ENCODE measurements at places on chromosomes 7 and 10.

GRCh38 chr10:61410353-61411070 is 42.7 kb downstream of the TMEM26 start:
- DNase-seq = no peak

DNA sequence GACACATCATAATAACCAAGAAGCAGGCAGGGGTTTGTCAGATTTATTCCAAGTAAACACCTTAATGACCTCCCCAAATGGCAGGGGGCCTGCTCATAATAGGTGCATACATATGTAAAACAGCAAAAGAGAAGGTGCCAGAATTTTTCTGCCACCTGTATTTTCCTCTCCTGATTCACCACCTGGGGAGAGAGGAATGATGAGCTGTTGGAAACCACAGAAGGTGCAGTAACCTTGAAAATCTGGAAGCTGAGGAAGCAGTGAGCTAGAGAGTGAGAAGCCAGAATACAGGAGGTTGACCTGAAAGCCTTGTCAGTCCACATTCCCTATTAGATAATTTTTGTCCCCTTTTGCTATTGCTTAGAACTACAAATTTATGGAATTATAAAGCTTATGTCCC is 46.2 kb upstream of the PDE1C start:
- DNase-seq = no peak

GRCh38 chr10:29372920-29373319 is 84.0 kb downstream of the LYZL1 start:
- no peak for DNase-seq

DNA sequence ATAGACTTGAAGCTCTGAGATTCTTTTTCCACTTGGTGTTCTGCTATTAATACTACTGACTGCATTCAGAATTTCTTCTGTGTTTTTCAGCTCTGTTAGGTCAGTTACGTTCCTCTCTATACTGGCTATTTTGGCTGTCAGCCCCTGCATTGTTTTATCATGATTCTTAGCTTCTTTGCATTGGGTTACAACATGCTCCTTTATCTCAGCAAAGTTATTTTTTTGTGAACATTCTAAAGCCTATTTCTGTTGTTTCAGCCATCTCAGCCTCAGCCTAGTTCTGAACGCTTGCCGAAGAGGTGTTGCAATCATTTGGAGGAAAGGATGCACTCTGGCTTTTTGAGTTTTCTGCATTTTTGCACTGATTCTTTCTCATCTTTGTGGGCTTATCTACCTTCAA is 201.5 kb upstream of the GNAI1 start:
- no peak for DNase-seq

DNA sequence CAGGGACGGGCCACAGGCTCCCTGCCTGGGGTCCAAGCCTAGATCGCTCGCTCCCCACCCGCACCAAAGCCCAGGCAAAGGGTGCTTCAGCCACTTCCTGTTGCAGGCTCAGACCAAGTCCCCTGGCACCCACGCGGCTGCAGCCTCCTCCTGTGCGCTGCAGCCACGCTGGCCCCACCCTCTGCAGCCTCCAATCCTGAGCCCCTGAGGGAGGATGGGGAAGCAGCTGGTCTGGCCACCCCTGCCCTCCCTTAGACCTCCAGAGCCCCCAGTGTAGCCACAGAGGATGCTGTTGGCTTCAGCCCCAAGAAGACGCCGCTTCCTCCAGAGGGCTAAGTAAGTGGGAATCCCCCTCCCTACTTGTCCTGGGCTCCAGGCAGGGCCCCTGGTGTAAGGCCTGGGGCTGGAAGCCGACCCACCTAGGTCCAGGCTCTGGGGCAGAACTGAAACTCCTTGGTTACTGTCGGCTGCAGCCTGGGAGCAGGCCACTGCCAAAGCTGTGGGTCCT is 9.4 kb downstream of the LIMK1 start:
- DNase-seq = peak; percentile 84

DNA sequence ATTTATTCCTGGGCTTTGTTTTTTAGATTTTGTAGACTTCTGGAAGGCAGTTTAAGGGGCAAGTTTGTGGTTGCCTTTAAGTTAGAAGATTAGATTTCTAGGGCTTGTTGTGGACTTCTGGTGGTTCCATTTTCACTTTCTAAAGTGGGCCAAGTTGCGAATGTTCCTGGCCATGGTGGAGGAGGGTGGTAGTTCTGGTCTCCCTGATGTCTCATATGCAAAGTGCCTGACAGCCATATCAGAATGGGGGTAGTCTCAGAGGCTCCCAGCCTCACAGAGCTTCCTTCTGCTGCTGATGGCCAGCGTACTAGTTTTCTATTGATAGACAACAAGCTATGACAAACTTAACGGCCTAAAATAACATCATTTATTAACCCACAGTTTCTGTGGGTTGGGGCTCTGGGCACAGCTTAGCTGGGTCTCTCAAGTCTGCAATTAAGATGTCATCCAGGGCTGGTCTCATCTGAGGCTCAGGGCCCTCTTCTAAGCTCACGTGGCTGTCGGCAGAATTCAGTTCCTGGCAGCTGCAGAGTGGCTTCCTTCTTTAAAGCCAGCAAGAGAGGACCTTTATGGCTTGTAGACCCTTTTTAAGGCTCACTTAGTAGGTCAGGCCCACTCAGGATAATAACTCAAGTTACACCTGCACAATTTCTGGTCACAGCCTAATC is 44.8 kb downstream of the BMPER start:
- DNase-seq = no peak

- DNase-seq = no peak
Measured at GRCh38 chr10:49350846-49351532, 44.9 kb downstream of the DRGX start.

DNA sequence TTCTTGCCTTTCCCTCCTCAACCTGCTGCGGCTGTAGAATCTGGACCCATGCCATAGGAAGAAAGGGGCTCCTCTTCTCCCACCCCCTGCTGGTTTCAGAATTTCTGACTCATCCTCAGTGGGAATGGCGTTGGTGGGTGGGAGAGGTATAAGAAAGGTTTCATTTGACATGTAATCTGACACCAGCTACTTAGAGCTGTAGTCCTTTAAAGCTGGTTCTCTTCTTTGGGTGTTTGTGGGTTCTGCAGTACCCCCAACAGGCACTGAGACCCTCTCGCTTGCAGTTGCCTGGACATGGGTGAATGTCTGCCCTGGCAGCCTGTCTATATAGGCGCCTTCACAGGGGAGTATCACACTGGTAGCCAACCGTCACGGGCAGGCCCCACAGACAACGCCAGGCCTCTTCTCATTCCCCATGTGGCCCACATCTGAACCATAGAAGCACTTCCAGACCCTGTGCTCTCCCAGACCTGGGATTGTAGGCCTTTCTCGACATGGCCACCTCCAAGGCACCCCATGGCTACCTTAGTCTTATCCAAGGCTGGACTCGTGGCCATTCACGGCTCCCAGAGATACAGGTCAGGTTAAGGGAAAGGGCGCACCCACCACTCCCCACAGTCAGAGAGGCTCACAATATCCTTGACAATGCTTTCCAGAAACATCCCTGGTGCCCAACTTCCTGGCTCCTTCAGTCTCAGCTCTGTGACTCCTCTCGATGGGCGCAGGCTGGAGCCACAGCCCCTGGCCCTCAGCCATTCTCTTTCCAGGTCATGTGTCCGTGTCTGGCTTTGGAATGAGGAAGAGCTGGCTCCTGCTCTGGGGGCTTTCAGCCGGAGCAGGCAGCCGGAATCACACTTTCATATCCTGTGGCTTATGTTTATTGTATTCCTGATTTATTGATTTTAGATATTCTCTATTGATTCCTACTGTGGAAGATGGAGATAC is 17.5 kb downstream of the ZNF862 start:
- DNase-seq = no peak

- DNase-seq = no peak
Measured at GRCh38 chr10:116278846-116279245, 5.8 kb upstream of the GFRA1 start.

DNA sequence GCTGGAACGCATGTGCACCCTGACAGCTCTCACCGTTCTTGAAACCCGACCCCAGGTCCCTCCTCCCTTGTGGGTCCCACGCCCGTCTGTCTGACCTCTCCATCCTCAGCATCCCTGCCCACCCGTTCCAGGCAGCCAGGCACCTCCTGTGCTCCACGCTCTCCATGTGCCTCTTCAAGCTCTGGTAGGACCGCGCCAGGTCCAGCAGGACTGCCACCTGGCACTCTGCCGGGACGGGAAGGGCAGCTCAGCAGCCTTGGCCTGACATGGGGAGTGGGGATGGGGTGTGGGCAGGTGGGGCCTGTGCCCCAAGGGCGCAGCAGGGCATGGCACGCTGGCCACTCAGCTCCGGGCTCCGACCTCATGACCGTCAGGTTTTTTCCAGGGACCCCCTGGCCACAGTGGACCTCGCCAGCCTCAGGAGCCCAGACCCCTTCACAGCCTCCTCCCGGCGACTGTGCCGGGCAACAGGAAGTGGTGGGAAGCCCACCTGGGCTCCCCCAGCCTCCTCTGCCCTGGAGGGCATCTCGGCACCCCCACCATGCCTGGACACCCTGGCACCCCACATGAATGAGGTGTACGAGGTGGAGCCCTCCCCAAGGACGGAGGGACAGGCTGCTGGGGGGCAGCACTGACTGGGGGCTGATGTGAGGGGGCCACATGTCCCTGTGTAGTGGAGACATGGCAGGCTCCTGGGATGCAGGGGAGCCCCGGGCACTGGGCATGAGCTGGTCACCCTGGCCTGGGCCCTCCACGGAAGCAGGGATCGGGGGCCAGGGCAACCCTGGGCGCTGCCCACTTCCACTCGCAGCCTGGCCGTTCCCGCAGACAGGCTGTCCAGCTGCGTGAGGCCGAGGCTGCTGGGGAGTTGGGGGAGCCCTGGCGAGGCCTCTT is 25.1 kb upstream of the NKX6-2 start:
- DNase-seq = no peak

GRCh38 chr7:17370901-17371585 is 72.6 kb downstream of the AHR start:
- DNase-seq = peak; percentile 54

- no peak for DNase-seq
Measured at GRCh38 chr10:72094574-72094973, 6.2 kb upstream of the SPOCK2 start.

DNA sequence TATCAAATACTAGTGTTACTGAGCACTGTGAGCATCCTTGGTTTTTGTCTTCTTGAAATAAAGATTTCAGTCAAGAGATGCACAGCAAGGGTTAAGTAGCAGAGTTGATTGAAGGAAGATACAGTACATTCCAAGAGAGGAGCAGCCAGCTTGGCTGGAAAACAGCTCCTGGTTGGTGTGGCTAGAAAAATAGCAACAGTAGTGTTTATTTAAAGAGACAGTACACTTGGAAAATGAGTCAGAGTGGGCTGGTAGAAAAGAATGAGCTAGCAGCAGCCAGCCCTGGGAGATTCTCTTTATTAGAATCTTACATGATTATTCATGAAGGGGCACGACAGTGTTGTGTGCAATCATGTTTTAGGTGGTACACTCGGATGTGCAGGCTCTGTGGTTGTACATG is 1016.4 kb upstream of the SORCS1 start:
- no peak for DNase-seq

DNA sequence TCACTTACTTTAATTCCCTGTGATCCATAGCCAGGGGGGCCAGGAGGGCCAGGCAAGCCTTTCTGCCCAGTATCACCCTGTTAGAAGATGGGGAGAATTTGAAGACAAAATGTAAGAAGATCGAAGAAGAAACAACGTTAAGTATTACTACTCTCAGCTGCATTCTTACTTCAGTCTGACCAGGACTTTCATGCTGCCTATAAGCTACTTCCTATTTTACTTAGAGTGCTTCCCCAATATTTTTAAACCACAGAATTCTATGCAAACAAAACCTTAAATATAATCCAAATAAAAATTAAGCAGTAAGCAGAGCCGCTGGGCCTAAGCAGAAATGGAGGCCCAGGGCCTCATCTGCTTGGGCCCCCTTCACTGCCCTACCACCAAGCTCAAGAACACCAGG is 117.8 kb downstream of the COL28A1 start:
- no peak for DNase-seq

DNA sequence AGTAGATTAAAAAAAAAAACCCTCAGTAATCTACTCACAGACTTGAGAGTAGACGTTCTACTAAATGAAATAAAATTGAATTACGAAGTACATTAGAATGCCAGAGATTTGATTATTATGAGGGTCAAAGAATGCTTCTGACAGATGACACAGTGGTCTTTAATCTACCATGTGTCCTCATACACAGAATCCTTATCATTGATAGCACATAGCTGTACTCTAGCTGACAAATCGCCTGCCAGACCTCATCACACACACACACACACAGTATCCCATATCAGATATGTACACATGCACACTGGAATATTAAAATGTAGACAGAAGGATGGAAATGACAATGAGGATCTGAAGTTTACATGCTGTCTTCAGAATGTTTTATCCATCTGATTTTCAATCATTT is 104.6 kb downstream of the SORCS1 start:
- no peak for DNase-seq

DNA sequence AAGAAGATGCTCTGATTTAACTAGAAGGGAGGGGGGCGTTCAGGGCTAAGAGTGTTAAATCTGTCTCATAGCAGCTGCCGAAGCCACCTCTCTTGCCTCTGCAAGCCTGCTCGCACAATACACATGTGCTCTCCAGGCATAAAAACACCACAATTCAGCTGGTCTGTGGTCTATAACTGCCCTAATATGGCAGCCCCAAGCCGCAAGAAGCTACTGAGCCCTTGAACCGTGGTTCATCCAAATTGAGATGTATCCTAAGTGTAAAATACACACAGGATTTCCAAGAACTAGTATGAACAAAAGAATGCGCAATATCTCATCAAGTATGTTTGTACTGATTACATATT is 70.8 kb upstream of the FGFR2 start:
- DNase-seq = no peak

DNA sequence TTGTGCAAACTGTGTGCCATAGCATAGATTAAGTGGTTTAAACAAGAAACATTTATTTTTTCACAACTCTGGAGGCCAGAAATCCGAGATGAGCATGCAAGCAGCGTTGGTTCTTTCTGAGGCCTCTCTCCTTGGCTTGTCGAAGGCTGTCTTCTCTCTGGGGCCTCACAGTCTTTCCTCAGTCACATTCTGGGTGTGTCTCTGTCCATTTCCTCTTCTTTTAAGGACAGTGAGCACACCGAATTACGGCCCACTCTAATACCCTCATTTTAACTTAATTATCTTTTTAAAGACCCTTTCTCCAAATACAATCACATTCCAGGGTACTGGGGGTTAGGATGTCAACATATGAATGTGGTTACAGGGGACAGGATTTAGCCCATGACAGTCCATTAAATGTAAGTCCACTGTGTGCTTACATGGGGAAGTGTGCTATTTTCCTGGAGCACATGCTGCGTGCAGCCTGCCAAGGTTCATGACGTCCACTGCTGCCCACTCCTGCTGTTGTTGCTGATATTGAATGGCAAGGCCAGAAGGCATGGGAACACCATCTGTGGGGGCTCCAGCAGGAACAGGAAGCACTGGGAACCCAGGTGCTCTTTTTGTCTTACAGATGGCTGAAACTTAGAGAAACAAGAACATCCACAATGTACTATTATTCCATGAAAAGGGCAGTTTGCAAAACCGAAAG is 365.5 kb downstream of the GALNT17 start:
- DNase-seq = no peak

DNA sequence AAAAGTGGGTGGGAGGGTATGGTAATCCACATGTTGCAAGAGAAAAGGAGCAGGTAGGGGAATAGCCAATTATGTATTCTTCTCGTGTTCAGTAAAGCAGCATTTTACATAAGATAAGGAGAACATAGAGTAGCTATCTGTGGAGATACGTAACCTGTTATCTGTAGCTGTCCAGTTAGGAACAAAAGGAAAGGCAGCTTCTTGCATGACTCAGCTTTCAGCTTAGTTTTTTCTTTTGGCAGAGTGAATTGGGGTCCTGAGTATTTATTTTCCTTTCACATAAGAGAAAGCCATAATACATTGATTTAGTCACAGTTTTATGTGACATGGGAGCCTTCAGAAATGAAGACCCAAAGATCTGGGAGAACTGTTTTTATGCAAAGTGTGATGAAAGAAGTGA is 116.7 kb upstream of the IMMP2L start:
- DNase-seq = no peak

GRCh38 chr10:24722676-24723385 is 856 bp downstream of the ARHGAP21 start:
- DNase-seq = peak; percentile 81

All from Right ventricle myocardium inferior (tissue), 1 donor.